ENCODE measurements at places on chromosomes 12 and 14.

DNA sequence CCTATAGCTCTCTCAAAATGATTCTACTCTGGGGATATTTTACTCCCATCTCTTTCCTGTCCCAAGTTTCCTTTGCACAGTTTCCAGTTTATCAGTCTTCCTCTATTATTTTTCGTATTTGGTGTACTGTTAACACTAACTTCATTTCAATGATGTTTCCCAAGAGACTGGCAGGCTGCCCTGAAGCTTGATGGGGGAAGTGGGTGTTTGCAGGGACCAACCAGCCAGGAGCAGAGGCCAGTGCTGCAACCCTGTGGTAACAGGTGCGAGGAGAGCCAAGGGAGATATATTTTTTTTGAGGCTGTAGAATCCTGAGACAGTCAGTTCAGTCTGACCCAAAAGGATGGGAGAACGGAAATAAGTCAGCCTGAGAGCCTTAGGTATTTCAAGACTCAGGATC lies 11.8 kb upstream of the CEBPE start:
- DNase-seq, result no peak

- DNase-seq, result no peak
These were observed 64.9 kb upstream of the DICER1 start for GRCh38 chr14:95222151-95222631.

- DNase-seq, result no peak
These were observed 15.4 kb upstream of the PAWR start for GRCh38 chr12:79706156-79706555.

- DNase-seq, result no peak
These were observed 130.3 kb downstream of the CEP83 start for GRCh38 chr12:94329366-94329765.

DNA sequence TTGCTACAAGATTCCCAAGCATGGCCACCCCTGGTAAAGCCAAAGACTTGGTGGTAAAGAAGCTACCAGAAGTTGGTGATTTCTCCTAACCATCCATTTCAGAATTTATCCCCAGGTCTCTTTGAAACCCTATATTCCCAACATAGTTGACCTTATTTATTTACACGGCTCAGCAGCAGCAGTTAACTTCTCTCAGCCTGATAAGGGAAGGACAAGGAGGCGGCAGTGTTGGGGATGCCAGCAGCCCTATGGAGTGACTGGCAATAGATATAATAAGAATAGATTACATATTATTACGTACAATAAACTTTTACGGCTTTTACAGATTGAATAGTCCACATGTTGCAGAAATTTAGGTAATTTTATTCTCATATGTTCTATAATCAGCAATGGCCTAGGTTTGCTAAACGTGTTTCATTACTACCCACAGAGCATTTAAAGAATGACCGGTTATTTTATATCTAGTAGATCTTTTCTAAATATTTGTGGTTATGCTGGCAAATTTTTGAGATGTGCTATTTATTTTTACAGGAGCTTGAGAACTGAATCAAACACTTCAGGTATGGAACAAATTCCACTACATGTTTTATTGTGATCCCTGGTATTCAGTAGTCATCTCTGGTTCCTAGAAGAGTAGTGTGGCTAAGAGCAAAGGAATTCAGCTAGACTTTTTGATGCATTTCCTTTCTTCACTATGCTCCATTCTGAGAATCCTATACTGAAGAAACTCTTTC lies 19.8 kb upstream of the PALS1 start:
- DNase-seq, result no peak

DNA sequence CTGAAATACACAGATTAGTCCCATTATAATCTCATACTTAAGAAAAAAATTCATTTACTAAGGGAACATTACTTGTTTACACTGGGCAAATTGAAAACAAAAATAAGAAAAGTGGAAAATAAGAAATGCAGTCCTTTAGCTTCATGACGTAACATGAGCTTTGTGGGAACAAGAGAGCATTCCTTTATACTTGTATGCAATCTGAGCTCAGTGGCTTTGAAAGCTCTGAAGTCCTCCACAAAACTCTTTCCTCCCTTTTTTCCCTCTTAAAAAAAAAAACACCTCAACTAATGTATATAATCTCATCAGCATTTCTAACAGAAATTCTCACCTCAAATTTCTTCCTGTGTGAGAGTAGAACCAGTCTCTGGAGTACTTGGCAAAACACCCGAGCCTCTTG lies 76.9 kb upstream of the OTX2 start:
- DNase-seq, result no peak

GRCh38 chr14:70671652-70672644 lies 30.2 kb downstream of the TTC9 start:
- no peak for DNase-seq

DNA sequence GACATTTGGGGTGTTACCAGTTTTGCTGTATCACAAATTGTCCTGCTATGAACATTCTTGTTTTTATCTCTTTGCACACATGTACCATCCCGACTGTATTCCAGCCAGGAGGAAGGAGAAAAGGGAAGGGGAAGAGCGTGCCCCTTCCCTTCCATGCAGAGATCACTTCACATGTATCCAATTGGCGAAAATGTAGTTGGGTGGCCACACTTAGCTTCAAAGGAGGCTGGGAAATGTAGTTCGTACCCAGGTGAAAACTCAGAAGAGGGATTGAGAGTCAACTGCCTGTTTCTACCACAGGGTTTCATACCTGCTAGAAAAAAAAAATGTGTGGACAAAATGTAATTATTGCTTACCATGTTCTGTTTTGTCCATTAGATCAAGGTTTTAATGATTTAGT lies 189.1 kb upstream of the PELI2 start:
- DNase-seq, result no peak

DNA sequence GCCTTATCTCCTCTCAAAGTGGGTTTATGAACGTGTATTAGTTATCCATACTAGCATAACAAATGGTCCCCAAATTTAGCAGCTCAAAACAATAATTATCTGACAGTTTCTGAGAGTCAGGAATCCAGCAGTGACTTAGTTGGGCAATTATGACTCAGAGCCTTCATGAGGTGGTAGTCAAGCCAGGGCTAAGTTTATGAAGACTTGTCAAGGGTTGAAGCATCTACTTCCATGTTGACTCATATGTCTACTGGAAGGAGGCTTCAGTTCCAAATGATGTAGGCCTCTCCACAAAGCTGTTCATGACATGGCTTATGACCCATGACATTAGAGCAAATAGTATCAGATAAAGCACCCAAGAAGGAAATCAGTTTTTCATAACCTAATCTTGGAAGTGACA lies 73.2 kb downstream of the IPO8 start:
- no peak for DNase-seq

GRCh38 chr12:92993259-92993658 lies 64.2 kb upstream of the EEA1 start:
- no peak for DNase-seq

DNA sequence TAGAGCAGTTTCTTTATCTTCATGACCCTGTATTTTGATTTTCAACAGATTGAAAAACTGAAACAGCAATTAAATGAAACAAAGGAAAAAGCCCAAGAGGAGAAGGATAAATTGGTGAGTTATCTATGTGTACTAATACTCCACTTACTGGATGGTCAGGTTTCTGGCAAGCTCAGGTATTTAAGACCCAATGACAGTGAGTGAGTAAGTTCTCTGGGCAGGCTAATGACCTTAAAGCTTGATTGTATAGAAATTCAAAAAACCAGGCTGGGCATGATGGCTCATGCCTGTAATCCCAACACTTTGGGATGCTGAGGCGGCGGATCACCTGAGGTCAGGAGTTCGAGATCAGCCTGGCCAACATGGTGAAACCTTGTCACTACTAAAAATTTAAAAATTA lies 10.0 kb downstream of the BBOF1 start:
- DNase-seq, result no peak

- DNase-seq, result no peak
These were observed 226.7 kb upstream of the ABCD2 start for GRCh38 chr12:39846304-39846703.

GRCh38 chr14:55849833-55850232 lies 268.4 kb upstream of the PELI2 start:
- DNase-seq, result no peak

All from foreskin melanocyte (primary cell).